Brain pericyte (primary cell): ENCODE measurements at places on chromosomes 2 and 18.

DNA sequence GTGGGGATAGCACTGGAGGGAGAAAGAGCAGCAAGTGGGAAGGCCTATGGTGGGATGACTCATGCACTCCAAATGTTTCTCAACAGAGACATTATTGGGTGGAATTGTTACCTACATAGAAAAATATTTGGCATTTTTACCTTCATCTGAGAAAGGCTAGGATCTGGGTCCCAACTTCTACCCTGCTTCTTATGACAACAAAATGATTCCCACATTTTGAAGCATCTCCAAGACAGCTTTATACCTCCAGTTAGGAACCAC lies 908.9 kb upstream of the GYPC start:
- no peak for DNase-seq

DNA sequence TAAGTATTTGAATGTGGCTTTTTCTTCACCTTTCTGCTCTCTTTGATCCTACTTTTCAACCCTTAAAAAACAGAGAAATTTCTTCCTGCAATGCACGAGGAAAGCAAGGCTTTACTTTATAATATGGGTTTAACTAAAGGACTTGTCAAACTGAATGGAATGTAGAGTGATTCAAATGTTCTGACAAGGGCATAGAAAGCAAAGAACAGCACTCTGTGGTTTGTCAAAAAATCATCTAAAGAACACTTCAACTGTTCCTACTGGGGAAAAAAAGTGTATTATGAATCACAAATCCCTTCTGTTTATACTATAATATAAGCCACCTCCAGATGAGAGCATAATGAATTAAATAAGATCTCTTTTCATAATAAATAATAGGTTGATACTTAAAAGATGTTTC lies 45.0 kb upstream of the RIT2 start:
- no peak for DNase-seq

DNA sequence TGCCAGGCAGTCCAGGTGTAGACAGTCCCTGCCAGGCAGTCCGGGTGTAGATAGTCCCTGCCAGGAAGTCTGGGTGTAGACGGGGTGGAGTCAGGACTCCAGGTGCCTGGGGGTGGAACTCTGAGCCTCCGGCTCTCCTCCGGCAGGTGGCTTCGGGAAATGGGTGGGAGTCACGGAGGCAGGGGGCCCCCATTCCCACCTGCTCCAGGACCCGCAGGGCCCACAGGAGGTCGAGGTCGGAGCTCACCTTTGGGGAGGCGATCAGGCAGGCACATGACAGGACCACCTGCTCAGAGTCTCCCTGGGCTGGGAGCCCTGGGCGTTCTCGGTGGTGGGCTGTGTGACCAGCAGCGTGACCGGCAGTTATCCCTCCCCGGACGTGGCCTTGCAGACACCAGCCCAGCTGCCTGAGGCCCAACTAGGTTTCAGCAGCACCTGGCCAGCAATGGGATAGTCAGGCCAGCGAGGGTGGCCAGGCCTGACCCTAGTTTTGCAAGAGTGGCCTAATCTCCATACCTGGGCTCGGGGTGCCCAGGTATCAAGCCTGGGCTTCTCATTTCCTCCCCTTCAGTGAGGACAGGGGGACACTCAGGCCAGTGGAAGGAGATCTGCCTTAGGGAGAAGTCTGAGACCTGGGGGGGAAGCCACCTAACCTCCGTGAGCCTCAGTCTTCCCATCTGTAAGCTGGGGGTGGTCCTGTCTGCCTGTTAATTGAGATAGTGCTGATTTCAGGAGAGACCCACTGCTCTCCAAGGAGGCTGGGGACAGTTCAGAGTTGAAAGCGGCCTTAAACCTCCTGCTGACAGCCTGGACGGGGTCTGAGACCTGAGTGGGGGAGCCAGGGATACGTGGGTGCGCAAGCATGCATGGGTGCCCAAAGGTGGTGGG lies 13.2 kb downstream of the GPC1 start:
- no peak for DNase-seq

- DNase-seq: no peak
Measured at GRCh38 chr2:18664421-18664820, 75.1 kb upstream of the NT5C1B start.

DNA sequence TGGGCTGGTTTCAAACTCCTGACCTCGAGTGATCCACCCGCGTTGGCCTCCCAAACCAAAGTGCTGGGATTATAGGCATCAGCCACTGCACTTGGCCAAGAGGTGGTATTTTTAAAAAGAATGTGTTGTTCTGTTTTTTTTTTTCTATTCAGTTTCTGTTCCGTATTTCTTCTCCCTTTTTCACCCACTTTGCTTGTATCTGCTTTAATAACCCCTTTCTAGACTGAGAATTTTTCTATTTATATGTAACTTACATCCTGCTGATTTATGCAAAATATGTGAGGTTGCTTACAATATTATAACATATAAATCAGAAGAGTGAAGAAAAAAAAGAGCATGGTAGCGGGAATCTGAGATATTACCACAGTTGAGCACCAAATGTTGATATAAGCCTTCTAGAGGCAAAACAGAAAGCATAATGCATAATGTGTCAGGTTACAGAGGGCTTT lies 17.2 kb upstream of the LYPD6B start:
- DNase-seq: no peak

DNA sequence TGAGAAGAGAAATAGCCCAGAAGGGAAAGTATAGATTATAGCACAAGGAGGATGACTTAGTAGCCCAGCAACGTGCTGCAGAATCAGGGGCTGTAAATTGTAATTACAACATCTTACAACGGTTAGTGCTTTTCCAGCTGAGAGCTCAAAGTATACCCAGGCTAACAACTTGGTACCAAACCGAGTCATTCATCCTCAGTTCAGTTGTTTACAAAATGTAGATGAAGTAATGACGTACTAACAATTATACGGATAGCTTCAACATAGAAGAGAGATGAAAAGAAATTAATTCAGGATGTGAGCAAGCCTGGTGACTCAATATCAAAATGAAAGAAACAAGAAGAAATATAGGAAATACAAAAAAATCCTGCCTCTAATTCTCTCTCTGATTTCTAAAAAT lies 99.2 kb downstream of the DYNAP start:
- no peak for DNase-seq

GRCh38 chr2:20080839-20081415 lies 29.5 kb upstream of the LAPTM4A start:
- no peak for DNase-seq

DNA sequence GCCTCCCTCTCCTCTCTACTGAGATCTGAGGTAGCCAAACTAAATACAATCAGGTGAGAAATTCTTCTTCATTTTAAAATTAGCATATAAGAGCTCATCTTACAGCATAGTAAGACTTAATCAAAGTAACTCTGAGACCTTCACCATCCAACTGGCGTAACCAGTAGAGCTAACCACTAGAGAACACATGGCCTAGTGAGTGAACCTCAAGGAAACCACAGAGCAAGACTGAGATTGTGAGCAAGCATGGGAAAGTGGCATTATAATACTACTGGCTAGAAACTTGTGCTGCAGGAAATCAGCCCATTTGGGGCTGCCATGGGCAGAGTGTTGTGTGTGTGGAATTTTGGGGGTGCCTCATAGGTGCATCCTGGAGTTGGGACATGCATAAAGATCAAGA lies 61.1 kb upstream of the SPHKAP start:
- DNase-seq: no peak

DNA sequence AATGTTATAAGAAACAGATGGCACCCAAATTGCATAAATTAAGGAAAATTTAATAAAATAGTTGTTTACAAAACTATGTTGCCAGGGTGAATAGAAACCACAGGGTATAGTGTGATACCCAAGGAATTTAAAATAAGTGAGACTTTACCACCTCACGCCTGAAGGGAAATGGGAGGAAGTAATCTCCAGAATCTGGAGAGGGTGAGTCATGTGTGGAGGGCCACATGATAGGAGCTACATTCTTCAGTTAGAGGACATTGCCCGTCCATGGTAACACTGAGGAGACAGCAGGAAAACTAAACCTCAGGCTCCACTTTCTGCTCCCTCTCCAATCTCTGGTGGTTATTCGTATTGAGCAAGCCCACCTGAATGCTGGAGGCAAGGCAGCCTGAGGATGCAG lies 97.2 kb upstream of the NXPH2 start:
- no peak for DNase-seq

DNA sequence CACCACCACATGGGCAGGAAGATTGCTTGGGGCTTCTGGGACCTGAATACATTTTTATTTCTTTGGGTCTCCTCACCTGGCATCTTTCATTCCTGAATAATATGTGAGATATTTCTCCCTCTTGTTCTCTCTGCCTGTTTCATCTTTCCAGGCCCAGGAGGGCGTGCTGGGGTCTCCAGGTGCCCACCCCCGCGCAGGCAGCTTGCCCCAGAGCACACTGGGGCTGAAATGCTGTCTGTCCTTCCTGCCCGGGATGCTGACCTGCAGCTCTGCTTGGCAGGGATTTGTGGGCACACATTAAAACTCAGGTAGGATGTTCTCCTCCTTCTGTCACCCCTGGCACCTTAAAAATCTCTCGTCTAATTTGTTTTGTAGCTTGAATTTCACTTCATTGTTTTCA lies 39.7 kb upstream of the TEX51 start:
- no peak for DNase-seq

GRCh38 chr18:49911427-49911826 lies 98.1 kb upstream of the ACAA2 start:
- no peak for DNase-seq

DNA sequence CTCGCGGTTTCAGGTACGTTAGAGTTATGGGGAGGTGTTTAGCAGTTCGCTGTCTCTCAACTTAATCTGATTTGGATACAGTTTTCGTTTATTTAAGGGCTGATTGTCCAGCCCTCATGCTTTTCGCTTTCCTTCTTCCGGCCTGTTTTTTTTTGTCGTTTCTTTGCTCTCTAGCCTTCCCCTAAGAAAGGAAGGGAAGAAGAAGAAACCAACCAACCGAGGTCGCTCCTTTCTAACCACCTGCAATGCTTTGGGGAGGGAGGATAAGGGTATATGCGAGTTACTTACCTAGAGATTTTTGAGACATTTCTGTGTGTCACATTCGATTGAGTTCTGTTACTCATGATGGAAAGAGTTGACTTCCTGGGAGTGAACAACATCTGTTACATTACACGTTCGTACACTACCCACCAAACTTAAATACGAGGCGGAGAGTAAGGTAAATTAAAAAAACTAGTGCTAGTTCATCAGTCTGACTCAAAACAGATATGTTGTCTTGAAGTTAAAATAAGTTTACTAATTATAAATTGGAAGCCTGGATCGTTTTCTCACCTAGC lies 918 bp downstream of the EIF5B start:
- DNase-seq: no peak

DNA sequence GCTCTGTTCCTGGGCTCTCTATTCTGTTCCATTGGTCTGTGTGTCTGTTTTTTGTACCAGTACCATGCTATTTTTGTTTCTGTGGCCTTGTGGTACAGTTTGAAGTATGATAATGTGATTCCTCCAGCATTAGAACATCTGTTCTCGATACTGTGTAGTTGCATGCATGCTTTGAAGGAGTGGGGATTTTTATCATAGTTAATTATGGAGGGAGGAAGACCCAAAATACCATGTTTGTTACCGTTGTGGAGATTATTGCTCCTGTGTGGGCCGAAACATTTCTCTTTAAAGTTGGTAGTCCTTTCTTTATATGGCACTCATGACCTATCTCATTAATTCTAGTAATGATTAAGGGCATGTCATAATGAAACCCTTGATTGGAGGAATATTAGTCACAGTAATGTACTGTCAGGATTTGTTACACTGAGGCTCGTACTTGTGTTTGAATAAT lies 87.6 kb downstream of the TTC27 start:
- no peak for DNase-seq

DNA sequence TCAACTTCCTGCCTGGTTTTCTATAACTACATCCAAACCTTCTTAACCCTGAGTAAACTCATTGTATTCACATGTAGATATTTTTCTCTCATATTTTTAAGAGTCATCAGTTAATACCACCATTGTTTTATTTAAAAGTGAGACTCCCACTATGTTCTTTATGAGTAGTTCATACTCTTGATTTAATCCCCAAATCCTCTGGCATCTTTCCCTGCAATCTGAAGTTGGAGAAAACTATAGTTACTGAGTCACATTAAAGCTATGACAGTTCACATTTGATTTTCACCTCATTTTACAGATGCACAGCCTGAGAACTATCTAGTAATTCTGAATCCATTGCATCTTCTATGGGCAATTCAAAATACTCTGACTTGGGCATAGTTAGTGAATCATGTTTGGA lies 1358.7 kb upstream of the NRXN1 start:
- DNase-seq: no peak

GRCh38 chr2:217412721-217413120 lies 552.9 kb upstream of the TNP1 start:
- DNase-seq: no peak

DNA sequence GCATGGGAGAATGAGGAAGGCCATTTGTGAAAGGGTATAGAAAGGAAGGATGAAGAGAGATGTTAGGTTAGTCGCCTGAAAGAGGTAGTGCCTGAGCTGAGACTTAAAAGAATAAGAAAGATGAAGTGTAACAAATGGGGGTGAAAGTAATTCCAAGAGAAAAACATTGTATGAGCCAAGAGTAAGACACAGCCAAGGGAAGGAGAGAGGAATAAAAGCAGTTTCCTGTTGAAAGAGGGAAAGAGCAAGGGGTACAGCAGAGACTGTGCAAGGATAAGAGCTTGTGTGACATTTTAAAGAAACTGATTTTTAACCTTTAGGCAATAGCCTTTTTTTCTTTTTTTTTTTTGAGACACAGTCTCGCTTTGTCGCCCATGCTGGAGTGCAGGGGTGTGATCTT lies 4.8 kb upstream of the RBBP8 start:
- no peak for DNase-seq
